Hippocampal formation (tissue), 2 donors: ENCODE measurements at places on chromosomes 7 and 10.

DNA sequence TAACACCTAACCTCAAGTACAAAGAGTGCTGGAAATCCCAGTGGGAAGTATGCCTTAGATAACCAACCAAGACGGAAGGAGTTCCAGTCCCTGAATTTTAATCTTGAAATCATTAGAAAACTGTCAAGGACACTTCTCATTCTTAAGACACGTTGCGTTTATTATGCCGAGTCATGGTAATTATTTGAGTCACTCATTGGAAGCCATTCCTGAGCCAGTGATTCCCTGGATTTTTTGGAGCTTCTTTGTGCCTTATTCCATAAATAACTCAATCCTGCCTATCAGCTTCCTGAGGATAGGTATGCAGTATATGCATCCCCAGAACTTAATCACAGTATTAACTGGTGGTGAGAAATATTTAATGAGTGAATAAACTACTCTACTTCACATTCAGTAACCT is 77.4 kb downstream of the PPP1R17 start:
- no peak for DNase-seq

GRCh38 chr7:29859104-29859503 is 52.8 kb downstream of the WIPF3 start:
- no peak for DNase-seq

GRCh38 chr10:21347043-21347784 is 178.3 kb downstream of the SKIDA1 start:
- no peak for DNase-seq

DNA sequence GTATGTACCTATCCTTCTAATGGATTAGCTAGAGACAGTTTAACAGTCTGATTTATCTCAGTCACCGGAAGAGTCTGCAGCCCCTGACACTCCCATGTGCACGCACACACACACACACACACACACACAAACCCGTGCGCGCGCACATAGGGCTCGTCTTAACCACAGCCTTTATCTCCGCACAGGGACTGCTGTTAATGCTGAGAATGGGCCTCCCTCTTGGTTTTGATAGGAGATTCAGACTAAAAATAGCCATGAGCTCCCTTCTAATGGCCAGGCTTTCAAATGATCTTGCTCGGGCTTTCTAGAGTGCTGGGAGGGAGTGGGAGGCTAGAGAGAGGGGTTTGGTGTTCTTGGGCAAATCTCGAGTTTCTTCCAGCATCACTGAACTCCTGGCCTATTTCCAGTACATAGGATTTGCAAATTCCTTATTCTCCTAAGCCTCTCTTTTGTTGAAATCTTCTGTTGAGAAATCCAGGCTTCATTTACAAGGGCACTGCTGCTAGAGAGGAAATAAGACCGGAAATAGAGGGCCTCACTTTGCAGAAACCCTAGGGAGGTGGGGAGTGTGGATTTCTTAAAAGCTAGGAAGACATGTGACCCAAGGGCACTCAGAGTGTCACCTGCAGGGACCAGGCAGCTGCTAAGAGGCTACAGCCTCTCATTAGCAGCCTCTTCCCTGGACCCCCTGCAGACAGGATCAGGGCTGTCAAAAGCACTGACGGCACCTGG is 2.4 kb downstream of the TMEM72 start:
- DNase-seq: no peak

DNA sequence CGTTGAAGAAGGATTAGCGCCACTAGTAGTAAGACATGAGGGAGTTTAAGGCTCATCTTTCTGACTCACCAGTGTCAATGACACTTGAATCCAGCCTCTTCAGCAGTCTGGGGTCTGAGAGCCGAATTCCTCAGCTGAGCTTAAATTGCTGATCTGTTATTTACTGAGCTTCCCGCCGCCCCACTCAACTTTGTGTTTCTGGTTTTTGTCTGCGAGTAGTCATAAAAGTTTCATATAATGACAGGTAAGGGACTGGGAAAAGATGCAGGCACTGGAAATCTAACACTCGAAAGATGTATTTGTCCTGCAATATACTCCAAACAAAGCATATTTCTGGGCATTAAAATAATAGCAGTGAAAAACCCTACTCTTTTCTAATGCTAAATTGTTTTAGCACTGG is 51.2 kb upstream of the RELN start:
- DNase-seq: no peak

- DNase-seq: no peak
Observed at GRCh38 chr10:7006566-7006965, 404.3 kb downstream of the SFMBT2 start.

DNA sequence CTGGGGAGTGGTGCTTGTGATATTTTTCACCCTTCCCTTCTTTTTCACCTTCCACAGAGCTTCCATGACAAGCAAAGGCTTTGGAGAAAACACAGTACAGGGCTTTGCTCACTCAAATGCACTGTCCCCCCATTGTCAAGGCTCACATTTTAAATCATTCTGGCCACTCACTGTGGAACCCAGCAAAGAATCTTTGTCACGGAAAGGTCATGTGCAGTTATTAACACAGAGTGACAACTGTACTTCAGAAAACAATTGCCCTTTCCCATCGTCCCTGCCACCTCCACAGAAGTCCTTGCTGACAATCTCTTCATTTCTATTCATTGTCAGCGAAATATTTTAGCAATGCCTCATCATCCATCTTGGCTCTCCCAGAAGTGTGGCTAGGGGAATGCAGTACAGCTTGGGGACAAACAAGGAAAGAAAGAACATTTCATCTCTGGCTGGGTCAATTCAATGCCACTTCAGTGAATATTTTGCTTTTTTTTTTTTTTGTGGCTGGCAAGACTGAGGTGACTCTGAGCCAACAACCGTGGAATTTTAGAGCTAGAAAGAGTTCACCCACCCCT is 851.0 kb downstream of the KCNMA1 start:
- no peak for DNase-seq

DNA sequence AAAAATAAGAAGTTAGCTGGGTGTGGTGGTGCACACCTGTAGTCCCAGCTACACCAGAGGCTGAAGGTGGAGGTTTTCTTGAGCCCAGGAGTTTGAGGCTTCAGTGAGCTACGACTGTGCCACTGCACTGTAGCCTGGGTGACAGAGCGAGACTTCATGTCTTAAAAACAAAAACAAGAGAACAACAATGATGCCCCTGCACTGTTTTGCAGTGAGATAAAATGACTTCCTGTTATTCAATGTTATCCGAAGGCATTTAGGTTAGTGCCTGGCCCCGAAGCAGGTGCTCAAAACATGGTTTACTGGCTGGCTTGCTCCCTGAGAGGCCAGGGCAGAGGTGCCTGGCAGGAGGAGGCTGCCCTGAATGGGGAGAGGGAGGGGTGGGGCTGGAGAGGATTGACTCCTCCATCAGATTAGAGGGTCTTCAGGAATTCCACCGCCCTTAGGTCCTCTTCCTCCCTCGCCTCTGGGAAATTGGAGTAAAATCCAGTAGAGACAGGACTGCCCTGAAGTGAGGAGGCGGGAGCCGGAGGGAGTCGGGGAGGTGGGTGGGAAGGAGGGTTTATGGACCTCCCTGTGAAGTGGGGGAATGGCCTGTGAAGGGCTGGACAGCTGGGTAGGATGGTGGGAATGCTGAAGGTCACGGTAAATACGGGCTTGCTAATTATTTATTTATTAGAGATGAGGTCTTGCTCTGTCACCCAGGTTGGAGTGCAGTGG is 6.8 kb upstream of the CLDN4 start:
- no peak for DNase-seq
